ENCODE measurements at places on chromosomes 11 and 22.

GRCh38 chr11:18264035-18264434 lies 2.0 kb upstream of the SAA1 start:
- DNase-seq: no peak

DNA sequence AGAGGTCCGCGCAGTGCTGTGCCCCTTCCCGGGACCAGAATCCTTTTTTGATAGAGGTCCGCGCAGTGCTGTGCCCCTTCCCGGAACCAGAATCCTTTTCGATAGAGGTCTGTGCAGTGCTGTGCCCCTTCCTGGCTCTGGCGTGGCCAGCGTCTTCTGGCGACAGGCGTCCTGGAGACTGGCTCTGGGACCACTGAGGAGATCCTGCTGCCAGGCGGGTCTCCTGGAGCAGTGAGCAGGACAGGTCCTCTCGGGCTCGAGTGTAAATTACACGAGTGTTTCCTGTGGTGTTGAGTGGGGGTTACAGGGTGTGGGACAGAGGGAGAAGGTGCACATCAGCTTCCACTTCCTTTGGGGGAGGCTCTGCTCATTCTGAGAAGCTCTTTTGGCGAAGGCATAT lies 98.1 kb downstream of the TBC1D22A start:
- peak; percentile 56 for DNase-seq

DNA sequence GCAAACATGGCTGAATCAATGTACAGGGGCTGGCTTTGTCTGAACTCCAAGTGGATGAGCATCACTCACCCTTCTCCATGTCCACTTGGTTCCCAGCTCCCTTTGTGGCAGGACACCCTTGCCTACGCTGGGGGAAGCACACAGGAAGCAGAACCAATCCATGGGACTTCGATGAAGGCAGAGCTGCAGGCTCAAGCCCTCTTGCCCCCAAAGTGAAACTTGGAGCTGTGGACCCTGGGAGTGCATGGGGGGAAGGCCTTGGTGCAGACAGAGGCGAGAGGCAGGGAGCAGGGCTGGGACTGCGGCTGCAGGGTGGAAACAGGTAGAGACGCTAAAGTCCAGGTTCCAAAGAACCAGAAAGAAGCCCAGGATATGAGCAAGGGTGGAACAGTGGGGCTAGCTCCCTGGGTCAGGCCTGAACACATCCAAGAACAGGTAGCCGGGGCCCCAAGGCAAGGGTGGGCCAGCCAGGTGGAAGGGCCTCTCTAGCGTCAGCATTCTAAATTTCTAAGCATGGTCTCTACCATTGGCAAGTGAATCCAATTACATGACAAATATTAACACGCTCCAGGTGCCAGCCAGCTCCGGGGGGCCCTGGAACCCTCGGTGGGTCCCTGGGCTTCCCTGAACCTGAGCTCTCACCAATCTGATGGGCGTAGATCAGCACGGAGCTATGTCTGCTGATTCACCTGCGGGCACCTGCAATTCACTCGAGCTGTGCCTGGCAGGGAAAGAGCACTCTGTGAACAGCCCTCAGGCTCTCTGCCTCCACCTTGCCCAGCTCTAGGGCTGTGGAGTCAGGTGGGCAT lies 532.8 kb downstream of the BRD1 start:
- DNase-seq: no peak

GRCh38 chr11:121337078-121337477 lies 44.5 kb downstream of the SC5D start:
- no peak for DNase-seq

- DNase-seq: no peak
Observed at GRCh38 chr11:87355596-87355995, 317.9 kb downstream of the TMEM135 start.

DNA sequence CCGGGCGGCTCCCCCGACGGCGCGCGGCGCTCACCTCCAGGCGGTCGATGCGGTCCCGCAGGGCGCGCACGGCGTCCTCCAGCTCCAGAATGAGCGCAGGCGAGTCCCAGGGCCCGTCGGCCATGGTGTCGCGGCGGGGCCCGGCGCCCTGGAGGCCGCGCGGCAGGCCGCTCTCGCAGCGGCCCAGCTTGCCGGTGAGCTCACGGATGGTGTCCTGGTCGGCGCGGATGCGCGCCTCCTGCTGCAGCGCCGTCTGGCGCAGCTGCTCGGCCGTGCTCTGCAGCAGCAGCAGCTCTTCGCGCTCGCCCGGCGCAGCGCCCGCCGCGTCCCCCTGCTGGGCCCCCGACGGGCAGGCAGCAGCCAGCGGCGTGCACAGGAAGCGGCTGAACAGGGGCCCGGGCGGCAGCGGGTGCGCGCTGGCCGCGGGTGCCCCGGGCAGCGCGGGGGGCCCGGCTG lies 599 bp downstream of the NPTXR start:
- DNase-seq: no peak

GRCh38 chr22:37647928-37648327 lies 8.5 kb downstream of the SH3BP1 start:
- DNase-seq: no peak

DNA sequence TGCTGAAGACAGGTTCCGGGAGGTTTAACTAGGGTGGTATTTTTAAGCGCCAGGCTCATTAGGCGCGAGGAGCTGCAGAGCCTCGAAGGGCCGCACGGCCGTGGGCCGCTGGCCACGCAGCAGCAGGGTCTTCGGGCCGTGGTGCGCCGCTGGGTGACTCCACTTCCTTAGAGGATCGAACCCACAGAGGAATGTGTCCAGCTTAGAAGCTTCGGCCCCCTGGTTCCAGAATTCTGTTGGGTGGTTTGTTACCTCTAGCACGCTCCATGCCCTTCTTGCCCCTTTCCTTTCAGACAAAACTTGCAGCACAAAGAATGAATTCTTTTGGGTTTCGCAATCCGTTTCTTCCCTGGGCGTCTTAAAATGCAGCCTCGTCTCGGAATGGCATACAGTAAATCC lies 773 bp upstream of the PATL1 start:
- DNase-seq: peak; percentile 33

GRCh38 chr11:4032097-4032496 lies 62.5 kb upstream of the RRM1 start:
- DNase-seq: no peak
